ENCODE measurements at places on chromosomes 16 and 17.

DNA sequence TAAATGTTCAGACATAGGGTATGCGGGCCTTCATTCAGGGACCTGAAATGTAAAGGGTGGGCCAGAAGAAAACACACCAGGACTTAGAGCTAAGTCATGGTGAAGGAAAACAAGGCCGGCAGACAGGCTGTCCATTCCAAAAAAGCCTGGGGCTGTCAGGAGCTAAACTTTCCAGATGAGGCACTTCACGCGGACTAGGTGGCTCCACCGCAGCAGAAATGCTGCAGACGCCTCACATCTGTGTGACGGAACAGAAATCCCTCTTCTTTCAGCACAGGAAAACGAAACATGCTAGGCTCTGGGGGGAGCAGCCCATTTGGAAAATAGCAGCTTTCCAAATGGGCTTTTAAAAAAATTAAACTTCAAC, 88.7 kb downstream of the HS3ST3A1 start:
- no peak for DNase-seq

DNA sequence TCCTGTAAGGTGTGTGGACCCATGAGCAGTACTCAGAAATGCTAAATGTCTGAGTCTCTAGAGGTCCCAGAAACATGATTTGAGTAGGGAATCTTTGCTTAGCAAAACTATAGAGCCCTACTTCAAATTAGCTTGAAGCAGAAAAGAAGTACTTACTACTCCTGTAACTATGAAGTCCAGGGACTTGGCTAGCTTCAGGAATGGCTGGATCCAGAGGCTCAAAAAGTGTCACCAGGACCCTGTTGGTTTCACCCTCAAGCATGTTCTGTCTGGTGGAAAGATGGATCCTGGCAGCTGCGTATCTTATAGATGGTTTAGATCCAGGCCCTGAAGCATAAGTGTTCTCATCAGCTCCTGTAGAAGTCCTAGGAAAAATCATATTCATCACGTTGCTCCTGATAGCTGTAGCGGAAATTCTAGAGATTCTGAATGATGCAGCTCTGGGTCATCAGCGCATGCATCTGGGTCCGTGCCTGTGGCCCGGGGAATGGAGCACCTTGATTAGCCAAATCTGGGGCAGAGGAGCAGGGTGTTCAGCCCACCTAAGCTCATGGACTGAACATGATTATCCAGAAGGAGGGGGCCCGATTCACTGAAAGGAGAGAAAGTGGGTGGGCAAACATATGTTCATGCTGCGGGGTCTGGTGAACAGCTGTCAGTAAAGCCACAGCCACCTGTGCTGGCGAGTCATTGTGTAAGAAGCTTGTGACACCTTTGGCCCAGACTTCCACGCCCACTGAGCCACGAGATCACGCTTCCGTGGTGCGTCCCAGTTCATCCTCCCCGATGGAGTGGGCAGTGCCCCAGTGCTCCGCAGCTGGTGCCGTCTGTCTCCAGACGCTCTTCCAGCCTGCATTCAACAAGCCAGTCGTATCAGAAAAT, 260.6 kb downstream of the CPPED1 start:
- DNase-seq: no peak

DNA sequence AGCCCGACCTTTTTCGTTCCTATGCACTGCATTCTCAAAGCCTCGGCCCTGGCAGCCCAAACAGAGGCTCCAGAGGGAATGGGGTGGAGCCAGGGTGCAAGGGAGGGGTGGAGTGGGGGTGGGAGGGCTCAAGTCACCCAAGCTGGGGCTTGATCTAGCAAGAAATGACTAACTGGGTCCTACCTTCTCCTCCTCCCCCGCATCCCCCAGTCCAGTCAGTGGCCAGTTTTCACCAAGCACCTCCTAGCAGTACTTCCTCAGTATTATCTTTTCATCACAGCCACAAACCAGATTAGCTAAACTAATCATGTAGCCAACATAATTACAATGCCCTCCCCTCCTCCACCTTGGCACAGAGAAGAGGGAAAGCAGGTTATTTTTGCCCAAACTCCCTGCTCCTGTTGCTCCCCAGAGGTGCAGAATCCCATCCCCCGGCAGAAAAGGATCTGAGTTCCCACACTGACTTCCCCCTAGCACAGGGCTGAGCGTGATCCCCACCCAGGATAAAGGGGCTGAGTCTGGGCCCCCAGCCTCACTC, 2.2 kb downstream of the JUP start:
- no peak for DNase-seq

DNA sequence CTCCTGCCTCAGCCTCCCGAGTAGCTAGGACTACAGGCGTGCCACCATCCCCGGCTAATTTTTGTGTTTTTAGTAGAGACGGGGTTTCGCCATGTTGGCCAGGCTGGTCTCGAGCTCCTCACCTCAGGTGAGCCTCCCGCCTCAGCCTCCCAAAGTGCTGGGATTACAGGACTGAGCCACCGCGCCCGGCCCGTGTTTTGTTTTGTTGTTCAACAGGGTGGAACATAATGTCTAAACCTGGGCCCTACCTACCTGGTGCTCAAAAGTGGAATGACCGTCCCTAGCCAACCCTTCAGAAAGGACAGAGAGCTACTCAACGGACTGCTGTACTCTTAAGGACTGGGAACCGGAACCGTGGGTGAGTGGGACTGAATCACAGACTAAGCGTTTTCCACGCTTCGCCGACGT, 772 bp upstream of the KIF22 start:
- DNase-seq: no peak

GRCh38 chr16:84663433-84664101, 15.3 kb downstream of the KLHL36 start:
- DNase-seq: no peak

DNA sequence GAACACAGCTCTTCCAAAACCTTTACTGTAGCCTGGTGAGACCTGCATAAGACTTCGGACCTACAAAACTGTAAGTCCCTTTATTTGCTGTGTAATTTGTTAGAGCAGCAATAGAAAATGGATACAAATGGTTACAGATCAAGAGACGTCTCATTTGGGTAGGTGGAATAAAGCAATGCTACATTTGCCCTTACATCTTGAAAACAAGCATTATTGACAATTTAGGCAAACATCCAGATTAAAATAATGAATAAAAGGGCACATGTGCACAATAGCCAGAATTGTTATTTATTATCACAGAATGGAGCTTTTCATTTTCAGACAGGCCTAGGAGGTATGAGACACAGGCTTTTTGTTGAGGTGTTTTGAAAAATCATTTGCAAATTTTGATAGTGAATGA, 222.2 kb upstream of the CPHXL start:
- DNase-seq: no peak

- DNase-seq: no peak
Observed at GRCh38 chr17:61766520-61766919, 96.8 kb downstream of the BRIP1 start.

- DNase-seq: no peak
Observed at GRCh38 chr16:9840761-9841665, 341.2 kb downstream of the GRIN2A start.

DNA sequence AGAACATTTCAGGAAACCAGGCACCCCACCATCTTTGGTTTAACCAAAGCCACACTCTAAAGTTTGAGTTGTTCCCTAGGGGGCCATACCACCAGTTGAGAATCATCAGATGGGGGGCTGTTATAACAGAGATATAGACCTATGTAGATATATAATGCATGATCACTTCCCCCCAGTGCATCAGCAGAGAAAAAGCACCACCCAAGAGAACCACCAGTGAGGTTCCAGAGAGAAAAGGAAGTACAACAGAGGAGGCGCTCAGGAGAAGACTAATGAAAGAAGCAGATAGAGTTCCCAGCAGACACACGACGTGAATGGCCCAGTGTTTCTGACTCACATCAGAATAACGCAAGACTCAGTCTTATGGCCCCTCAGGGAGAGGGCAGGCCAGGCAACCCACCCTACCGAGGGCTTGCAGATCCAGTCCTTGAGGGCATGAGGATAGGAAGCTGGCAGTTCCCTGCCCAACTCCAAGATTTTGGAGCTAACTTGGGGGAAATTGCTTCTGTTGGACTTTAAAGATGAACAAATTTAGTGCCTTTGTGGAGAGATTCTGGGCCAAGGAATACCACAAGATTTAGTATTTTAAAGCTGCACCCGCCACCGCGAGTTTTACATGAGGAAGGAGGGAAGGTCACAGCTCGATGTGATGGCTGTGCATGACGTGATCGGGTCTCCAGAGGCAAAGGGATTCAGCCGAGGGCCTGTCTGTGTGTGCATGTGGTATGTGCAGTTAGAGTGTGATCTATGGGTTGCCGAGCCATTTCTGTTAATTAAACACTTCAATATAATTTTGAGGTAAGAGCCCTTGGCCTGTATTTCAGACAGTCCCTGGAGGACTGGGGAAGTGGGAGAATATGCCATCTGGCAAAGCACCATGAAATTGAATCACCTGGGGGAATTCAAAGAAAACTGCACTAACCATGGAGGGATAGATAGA, 53.1 kb downstream of the AIPL1 start:
- DNase-seq: no peak
